NCI-H1105 (cell line): ENCODE measurements at places on chromosomes 5 and 9.

- no peak for DNase-seq
Observed at GRCh38 chr9:127862075-127863011, 7.9 kb upstream of the ENG start.

GRCh38 chr9:122200960-122201595 lies 27.7 kb downstream of the LHX6 start:
- DNase-seq, result no peak

GRCh38 chr9:13378154-13378553 lies 98.7 kb upstream of the MPDZ start:
- DNase-seq, result no peak

DNA sequence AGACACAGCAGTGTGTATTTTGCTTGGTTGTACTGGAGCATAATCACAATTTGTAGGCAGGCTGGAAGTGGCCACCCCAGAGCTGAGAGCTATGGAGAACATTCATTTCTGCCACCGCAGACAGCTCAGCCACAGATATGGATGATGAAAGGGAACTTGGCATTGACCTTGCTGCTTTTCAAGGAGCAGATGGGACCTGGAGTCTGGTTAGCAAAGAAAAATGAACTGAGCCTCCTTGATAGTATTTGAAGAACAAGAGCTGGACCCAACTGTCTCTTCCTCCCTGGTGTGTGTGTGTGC lies 395.2 kb upstream of the ZNF462 start:
- DNase-seq, result no peak

DNA sequence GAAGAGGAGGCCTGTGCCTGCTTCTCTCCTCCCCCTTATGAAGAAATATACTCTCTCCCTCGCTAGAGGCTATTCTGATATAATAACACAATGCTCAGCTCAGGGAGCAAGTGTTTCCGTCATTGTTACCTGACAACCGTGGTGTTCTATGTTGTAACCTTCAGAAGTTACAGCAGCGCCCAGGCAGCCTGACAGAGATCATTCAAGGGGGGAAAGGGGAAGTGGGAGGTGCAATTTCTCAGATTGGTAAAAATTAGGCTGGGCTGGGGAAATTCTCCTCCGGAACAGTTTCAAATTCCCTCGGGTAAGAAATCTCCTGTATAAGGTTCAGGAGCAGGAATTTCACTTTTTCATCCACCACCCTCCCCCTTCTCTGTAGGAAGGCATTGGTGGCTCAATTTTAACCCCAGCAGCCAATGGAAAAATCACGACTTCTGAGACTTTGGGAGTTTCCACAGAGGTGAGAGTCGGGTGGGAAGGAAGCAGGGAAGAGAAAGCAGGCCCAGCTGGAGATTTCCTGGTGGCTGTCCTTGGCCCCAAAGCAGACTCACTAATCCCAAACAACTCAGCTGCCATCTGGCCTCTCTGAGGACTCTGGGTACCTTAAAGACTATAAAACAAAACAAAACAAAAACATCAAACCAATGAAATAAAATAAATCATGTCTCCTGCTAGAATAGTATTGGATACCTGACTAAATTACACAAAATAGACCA lies 1.3 kb downstream of the TMEM174 start:
- no peak for DNase-seq

DNA sequence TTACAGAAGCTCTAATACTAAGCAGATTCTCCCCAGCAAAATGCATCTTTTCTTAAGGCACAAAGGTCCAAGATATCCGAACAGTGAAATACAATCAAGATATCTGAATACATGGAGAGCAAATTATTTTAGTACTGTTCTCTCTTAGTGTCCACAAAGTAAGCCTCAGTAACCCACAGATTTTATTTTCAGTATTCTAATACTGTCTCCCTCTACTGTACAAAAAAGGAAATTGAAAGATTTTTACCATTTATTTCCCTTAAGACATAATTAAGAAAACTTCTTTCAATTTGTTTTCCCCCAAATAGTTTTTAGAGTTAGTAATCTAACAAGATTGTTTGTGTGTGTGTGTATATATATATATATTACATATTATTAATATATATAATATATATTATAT lies 24.7 kb upstream of the NOL6 start:
- no peak for DNase-seq

DNA sequence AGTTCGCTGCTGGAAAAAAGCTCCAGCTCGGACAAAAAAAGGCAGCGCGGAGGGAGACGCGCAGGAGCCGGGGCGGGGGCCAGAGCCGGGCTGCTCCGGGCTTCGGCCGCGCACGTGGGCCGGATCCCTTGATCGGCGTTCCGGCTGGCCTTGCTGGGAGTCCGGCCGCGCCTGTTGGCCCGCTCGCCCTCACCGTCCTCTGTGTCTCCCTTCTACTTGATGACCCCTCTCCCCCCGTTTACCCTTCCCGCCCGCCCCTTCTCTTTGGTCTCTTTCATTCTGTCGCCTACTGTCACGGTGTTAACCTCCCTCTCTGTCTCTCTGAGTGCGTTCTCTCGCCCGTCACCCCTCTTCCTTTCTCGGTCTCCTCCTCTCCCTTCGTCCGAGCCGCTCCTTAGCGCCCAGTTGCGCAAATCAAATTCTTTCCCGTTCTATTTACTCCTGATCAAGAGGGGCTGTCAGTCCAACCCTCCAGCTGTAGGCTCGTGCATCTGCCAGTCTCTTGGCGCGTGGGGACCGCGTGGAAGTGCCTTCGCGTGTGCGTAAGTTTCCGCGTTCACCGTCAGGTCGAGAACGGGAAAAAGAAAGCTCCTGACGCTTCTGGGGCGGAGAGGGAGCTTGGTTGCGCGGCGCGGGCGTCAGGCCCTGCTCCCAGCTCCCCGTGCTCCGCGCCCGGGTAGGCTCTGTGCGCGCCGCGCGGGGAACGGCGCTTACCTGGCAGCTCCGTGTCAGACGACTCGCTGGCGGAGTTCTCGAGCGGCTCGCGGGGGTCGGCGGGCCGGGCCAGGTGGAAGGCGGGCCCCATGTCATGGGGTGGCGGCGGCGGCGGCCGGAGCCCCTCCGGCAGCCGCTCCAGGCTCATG lies 798 bp downstream of the PITX1 start:
- no peak for DNase-seq

- DNase-seq, result no peak
Observed at GRCh38 chr5:110371725-110372041, 354.8 kb downstream of the TMEM232 start.

GRCh38 chr9:94887721-94888120 lies 161.2 kb downstream of the AOPEP start:
- no peak for DNase-seq

DNA sequence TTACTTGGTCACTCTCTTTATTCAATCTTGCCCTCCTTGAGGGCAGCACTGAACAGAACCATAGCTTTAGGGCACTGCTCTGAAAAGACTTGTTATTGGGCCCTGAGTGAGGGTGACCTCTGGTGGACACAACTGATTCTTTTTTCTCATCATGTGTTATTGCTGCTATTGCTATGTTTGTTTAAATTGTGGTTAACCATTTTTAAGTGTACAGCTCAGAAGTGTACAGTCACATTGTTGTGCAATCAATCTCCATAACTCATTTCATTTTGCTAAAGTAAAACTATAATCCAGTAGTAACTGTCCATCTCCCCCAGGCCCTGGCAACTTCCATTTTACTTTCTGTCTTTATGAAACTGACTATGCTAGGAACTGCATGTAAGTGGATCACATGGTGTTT lies 351.1 kb upstream of the RIOK2 start:
- no peak for DNase-seq

DNA sequence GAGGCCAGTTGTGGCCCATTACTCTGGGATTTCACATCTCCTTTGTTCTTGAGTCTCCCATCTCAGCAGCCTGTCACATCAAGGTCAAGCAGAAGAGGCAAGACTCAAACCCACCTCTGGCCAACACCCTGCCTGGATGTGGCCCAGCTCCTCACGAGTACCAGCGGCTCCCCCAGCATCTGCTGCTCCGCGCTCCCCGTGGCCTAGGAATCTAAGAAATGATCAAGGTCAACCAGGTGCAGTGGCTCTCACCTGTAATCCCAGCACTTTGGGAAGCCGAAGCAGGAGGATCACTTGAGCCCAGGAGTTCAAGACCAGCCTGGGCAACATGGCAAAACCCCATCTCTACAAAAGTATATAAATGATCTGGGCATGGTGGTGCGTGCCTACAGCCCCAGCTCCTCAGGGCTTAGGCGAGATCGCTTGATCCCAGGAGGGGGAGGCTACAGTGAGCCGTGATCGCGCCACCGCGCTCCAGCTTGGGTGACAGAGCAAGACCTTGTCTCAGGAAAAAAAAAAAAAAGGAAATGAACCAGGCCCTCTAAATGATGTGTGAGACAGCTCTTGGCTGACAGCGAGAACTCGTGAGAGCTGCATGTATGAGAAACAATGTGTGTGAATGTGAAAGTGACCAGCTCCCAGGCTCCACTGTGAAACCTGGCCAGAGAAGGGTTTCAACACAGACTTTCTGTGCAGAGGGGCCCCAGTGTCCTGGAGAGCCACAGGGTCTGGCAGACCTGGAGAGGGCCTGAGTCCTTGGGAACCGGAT lies 61.6 kb upstream of the ANGPTL2 start:
- no peak for DNase-seq

DNA sequence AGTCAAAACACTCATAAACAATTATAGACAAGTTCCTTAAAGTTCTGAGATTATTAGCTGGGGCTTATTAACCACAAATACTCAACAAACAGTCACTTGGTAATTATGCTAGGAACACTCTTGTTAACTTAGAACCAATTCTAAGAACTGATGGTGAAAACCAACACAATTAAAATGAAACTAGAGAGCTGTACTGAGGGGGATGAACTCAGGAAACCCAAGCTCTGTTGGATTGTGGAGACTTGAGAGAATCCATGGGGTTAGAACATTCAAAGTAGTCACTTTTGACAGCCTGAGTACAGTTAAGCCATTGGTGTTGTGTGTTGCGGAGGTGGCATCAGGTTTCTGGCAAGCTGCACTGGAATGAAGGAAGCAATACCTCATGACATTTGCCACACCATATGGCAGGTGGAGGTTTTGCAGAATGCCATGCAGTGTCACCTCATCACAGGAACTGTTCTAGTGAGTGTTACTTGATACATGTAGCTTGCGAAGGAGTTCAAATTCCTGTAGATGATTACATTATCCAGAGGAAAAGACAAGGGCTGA lies 480.9 kb upstream of the CD180 start:
- no peak for DNase-seq

DNA sequence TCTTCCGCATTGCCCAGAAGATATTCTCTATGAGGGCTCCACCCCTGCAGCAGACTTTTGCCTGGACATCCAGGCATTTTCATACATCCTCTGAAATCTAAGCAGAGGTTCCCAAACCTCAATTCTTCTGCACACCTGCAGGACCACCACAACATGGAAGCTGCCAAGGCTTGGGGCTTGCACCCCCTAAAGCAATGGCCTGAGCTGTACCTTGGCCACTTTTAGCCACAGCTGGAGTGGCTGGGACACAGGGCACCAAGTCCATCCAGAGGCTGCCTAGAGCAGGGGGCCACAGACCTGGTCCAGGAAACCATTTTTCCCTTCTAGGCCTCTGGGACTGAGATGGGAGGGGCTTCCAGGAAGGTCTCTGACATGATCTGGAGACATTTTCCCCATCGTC lies 60.7 kb downstream of the ADAMTSL1 start:
- DNase-seq, result no peak

- DNase-seq, result no peak
Observed at GRCh38 chr5:45437752-45438151, 258.4 kb downstream of the HCN1 start.

DNA sequence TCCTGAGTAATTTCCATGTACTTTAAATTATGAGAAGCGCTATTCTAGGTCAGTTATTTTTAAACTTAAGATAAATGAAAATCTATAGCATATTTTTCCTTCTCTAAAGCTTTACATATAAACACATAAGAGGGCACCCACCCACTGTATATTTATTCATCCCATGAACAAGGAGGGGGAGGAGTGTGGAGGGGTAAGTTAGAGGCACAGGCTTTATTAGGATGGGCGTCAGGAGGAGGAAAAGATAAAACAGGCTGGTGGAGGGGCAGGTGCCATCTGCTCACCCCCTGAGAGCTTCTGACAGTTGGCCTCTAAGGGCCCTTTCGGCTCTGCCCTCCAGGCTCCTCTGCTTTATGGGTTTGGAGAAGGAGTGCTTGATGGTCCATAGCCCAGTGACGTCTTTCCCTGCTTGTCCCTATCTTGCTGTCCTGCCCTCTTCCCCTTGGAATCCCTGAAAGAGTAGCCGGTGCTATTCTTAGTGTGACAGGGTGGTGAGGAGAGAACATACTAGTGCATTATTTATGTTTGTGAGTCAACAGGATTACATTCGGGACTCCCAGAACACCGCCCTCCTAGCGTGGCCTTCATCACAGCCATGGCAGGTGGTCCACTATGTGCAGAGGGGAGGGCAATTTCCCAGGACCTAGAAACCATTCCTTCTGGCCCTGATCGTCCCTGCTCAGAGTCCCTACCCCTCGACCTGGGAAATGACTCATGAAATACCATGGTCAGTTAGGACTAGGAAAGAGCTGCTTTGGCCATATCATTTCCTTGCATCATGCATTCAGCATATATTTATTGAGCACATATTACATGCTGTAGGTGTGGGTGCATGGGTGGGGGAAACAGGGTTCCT lies 7.9 kb upstream of the SYNPO start:
- DNase-seq, result no peak

DNA sequence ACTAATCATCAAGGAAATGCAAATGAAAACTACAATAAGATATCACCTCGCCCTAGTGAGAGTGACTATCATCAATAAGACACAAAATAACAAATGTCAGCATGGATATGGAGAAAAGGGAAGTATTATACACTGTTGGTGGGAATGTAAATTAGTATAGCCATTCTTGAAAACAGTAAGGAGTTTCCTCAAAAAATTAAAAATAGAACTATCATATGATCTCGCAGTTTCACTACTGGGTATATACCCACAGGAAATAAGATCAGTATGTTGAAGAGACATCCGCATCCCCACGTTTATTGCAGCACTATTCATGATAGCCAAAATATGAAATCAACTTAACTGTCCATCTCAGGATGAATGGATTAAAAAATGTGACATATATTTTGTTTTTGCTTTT lies 31.6 kb upstream of the STK32A start:
- DNase-seq, result no peak

DNA sequence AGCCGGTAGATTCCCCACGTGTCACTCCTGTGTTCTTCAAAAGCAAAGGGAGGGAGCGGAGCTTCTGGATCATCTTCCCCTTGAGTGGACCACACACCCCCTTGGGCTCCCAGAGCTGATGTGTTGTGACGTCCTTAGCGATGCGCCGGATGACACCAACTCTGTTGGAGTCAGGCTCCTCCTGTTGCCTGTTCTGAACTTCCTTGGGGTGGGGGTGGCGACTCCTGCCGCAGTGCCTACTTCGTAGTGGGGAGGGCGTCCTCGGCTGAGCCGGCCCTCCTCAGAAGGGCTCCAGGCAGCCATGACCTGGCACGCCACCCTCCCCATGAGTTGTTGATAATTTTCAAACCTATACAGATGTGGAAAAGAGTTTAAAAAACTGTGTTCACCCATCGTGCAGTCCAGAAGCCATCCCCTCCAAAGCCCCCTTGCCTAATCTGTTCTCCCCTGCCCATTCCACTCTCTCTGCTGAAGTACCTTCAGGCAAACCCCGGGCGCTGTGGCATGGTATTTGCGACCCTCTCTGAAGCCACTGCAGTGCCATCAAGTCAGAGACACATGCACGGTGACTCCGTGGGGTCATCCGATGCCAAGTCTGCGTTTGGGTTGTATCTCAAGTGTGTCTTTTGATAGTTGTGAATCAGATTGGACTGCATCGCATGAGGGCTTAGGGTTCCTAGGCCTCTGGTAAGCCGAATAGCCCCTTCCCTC lies 16.7 kb downstream of the EXOC3 start:
- DNase-seq, result no peak
